NCI-H2227 treated with DMSO at 0.1 percent for 48 hours (cell line): ENCODE measurements at places on chromosomes 4 and X.

DNA sequence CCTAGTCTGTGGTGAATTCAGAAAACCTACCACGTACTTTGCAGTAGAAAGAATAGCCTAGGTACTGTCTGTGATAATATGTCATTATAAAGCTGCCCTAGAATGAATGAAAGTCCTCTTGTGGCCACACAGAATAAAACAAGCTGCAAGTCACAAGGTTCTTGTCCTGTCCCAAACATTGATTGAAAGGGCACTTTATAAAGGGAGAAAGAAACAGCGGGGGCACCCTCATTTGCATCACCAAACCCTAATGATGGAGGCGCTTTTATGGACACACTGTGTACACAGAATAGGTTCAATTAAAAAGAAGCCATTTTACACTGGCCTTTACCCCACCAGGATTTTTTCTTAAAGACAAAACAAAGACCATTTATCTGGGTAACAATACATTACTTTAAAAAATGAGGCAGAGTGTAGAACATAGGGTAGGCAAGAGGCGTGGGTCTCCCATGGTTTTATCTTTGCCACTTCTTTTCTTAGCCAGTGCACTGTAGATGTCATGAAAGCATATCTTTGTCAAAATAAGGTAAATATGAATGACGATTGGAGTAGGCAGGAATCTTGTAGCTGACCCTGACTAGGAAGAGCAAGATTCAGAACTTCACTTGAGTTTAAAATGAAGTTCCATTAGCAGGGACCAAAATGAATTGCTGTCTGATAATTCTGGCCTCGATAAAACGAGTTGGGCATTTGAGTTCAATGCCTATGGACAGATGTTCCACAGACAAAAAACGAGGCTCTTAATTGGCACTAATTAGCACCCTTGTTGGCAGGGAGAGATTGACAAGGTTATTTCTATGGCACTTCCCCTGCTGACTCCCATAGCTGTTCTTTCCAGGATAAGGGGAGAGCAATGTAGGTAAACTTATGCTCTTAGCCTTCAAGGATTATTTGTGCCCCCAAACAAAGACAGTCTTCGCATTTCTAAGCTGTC lies 365.1 kb downstream of the AFF2 start:
- DNase-seq, result no peak

DNA sequence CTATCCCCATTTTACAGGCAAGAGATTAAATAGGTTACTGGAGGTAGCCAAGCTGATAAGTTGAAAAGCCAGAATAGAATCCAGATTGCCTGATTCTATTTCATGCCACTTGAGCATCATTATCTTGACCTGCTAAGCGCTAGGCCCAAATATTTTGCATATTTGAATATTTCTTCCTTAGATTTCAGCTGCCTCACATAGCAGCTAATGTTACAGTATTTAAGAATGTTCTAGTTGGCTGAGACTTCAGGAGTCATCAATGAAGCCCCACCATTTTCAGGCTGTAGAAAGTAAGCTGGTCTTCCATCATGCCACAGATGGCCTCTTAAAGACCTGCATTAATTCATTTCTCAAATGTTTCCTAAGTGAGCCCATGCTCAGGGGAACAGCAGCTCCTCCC lies 121.4 kb downstream of the SHROOM3 start:
- no peak for DNase-seq

GRCh38 chr4:10753336-10753735 lies 68.8 kb upstream of the CLNK start:
- DNase-seq, result no peak

DNA sequence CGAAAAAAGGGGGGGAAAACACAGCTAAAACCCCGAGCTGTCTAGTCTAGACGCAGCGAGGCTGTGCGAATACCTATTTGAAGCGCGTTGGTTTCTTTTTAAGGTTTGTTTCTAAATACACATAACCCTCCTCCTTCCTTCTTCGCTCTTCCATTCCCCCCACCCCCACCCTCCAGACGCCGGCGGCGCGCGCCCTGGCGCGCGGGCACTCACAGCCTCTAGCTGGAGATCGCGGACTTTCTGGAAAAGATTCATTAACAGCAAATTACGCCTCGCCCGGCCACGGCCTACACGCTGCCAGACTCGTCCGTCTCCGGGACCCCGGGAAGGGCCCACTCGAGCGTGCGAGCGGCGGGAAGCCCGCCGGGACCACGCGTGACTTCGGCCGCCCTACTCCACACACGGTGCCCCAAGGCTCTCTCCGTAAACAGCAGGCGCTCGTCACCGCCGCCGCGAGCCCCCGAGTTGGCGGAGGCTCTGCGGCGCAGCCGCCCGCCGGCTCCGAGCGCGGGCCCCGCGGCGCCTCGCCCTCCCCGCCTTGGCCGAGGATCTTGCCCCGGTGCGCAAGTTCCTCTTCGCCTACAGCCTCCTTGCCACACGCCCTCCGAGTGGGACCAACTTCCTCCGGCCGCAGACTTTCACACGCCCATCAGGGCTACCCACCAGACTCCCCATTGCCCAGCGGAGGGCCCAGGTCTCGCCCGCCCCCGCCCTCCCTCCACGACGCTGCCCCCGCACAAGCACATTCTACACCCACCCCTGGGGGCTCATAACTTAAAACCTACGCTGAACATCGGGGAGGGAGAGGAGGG lies 2.0 kb downstream of the BCOR start:
- DNase-seq, result peak; percentile 20

DNA sequence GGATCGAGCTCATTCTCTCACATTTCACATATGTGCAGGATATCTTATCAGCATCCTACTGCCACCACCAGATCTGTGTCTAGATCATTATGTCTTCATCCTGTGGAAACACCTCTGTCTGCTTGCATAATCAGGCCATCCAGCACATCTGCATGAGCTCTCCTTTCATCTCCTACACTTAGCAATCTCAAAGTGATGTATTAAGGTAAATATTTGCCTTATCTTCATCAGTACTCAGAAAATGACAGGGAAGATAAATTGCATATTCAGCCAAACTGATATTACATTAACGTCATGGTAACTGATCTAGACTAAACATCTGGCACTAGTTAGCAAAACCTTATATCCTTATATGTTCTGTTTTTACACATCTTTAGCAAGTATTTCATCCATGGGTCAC lies 207.3 kb upstream of the PABPC4L start:
- no peak for DNase-seq

DNA sequence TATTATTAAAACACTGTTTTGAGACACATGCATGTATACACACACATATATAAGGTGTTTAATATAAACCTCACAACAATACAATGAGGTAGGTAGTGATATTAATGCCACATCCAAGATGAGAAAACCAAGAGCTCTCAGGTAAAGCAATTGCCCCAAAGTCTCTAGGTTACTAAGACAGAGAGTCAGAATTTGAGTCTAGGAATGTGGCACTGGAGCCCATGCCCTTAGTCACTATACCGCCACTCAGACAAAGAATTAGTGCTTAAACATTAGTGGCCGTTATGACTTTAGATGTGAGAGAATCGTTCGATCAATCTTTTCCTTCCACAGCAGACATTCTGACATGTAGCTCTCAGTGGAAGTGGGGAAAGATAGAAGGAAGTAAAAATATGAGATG lies 108.2 kb upstream of the ACSL4 start:
- no peak for DNase-seq
